ENCODE measurements at places on chromosomes 2 and 18.

DNA sequence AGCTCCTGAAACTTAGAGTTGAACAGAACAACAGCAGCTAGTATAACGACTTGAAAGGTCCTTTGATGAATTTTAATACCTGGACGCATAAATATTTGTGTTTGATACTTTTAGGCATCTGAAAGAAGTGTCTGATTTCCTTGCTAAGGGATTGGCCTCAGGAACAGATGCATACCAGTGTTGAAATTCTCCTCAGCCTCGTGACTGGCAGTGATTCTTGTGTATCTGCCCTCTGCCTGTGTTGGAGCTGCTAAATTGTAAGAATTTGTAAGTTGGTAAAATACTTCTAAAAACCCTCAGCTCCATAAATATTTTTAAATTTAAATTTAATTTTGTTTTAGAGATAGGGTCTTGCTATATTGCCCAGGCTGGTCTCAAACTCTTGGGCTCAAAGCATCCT lies 22.4 kb upstream of the SCYGR1 start:
- no peak for DNase-seq

DNA sequence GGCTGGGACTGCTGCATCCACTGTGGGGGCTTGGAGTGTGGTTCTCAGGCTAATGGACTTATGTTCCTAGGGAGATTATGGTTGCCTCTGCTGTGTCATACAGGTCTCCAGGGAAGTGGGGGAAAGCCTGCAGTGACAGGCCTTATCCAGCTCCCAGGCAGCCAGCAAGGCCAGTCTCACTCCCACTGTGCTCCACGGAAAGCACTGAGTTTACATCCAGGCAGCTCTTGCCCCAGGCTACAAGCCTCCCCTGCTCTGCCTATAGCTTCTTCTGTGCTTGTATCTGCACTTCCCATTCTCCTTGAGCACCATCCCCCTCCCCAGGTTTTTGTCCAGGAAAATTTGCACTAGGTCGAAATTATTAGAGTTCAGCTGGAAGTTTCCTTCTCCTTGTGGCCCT lies 231.9 kb downstream of the ZRANB3 start:
- DNase-seq = no peak

DNA sequence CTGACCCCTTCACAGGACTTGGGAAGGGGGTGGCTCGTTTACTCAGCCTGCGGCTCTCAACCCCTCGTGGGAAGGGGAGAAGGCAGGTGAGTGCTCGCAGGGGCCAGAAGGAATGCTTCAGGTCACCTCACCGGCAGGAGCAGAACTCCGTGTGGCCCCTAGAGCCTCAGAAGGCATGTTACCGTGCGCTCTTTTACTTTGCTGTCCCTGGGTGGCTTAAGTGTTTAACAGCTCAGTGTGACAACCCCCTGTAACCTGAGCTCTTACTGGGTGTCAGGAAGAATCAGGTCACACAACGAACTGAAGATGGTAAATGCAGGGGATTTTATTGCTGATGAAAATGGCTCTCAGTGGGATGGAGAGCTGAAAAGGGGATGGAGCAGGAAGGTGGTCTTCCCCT lies 1235.4 kb downstream of the LRP1B start:
- DNase-seq = no peak

DNA sequence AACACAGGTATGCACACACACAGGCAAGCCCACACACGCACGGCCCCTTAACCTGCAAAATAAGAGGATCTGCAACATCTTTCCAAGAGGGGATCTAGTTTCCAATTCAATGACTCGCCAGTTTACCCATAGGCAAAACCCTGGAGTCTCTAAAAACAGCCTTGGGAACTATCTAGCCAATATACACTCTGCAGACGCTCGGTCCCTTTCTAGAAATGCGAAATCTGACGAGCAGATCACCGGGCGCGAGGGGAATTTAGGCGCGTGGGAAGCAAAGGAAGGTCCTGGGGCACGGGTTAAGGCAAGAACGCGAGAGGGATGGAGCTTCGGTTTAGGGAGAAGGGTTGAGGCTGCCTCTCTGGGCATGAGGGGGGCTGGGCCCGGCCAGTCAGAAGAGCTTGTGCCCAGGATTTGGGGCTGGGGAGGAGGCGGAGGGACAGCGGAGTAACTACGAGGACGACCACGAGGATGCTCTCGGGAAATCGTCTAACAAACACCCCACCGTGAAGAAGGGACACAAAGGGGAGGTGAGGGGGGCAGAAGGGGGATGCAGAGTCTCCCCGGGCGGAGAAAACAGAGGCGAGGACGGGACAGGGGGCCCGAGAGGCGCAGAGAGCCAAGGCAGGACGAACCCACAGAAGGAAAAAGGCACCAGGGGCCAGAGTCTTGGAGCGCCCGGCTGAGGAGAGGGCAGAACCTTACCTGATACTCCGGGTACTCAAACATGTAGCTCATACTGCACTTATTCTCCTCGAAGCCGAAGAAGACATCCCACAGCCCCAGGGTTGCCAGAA lies 542 bp downstream of the PGAP1 start:
- DNase-seq = no peak

DNA sequence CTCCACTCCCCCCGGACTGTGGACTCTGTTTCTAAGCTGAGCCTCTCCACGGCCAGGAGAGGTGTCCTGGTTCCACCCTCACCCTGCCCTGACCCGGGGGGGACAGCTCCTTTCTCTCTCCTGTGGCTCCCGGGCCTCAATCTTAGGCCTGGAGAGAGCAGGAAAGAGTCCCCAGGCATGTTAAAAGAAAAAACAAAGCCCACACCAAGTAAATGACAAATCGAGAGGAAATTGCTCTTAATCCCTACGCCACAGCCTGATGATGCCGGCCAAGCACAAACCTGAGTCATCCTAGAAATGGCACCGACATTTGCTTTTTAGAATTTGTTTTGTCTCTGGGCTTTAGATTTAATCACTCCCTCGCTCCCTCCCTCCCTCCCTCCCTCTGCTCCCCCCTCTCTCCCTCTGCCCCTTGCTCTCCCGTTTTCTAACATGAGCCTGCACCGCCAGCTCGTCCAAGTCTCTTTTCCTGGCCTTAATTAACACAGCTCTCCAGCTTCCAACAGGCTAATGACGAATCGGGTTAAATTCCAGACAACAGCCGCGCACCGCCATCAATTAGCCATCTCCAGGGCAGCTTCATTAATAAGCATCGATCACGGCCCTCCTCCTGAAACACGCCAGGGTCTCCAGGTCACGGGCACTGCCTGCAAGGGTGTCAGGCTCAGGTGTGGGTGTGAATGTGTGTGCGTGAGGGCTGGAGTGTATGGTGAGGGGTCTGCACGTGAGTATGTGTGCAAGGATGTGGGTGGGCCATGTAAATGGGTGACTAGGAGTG lies 230.8 kb downstream of the CELF4 start:
- no peak for DNase-seq

- DNase-seq = no peak
Measured at GRCh38 chr2:11281186-11281585, 63.2 kb downstream of the ROCK2 start.

DNA sequence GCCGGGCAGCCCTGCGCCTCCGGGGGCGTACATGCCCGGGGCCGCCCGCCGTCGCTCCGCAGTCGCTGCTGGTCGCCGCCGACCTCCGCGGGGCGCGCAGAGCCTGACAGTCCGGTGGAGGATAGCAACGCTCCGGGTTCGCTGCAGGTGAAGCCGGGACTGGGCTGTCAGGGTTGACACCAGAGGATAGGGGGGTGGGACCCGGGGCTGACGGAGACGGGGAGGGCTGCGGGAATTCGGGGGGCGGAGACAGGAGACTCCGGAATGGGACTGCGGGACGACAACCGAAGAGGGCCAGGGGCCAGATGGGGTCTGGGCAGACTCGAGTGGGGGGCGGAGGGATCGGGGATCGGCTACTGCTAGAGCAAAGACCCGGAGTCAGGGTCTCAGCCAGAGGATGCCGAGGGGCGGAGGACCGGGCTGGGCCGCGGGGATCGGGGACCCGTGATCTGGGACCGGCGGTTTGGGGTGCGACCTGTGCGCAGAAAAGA lies 403 bp downstream of the TMEM127 start:
- peak; percentile 17 for DNase-seq

GRCh38 chr2:215750763-215751162 lies 262.6 kb downstream of the MREG start:
- no peak for DNase-seq

DNA sequence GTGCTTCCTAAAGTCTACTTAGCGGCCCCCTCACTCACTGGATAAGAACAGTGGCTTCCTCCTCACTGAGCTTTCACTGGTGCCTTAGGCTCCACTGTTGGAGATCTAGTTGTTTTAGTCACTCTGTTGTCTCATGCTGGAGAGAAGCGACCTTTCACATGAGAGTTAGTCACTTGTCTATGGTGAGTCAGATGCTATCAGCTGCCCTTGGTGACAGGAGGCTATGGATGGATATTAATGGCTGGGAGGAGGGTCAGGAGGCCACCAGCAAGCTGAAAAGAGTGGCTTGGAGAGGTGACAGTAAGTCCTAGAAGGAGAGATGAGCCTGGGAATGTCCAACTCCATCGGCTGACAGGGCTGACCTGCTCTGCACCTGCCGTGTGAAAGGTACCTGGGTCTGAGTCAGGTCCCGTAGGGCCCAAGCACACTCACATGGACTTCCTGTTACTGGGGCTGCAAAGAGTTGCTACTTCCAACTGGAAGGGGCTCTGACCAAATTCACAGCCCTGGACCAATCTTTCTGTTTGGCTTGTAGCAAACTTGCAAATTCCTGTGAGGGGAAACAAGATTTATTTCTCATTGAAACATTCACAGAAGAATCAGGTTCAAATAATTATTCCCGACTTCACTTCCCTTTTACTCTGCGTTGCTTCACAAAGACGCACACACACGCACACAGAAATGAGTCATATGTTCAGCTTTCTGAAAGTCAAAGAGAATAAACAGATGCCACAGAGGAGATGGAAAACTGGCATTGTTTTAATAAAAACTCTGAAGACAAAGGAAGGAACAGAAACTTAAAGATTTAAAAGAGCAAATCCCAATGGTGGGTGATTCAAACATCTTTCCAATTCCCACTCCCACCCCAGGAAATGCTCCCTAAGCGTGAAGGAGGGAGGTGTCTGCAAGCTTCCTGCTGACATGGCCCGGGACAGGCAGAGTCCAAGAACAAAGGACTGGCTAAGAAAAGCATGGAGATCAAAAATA lies 203.5 kb upstream of the TWIST2 start:
- DNase-seq = no peak

- DNase-seq = no peak
Measured at GRCh38 chr2:88692187-88692586, 714 bp downstream of the RPIA start.

- DNase-seq = no peak
Measured at GRCh38 chr18:44423814-44424644, 256.7 kb upstream of the SETBP1 start.

- no peak for DNase-seq
Measured at GRCh38 chr2:169897834-169898233, 70.6 kb downstream of the UBR3 start.

- DNase-seq = no peak
Measured at GRCh38 chr2:129056309-129056958, 737.8 kb upstream of the HS6ST1 start.

DNA sequence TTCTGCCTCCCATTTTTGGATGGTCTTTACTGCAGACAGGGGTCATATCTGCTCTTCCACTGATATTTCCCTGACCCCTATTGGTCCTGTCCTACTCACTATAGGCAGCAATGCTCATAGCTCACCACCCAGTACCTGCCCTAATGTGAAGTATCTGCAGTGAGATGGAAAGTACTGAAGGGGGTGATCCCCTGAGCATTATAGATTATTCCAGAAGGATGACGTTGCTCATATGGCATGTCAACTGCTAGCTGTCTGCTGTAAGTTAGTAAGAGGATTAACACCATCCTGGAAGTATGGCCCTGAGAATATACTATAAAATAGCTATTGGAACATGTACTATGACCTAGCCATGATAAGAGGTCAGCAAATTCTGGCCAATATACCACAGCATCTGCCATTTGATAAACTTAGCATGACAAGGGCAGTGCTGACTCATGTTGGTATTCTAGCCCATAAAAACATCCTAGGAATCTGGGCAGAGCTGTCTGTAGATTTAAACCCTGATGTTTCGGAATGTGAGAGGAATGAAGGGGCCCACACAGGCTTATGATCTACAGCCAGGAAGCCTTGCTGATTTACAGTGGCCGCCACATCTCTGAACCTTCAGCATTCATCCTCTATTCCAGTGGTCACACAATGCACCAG lies 451.4 kb downstream of the TNS1 start:
- DNase-seq = no peak

- no peak for DNase-seq
Measured at GRCh38 chr18:10450986-10451385, 3.4 kb upstream of the APCDD1 start.

- DNase-seq = no peak
Measured at GRCh38 chr2:151337643-151338042, 19.7 kb upstream of the TNFAIP6 start.

GRCh38 chr2:18104595-18105224 lies 226.2 kb downstream of the KCNS3 start:
- DNase-seq = no peak

GRCh38 chr18:63603772-63604171 lies 16.6 kb downstream of the SERPINB13 start:
- no peak for DNase-seq

DNA sequence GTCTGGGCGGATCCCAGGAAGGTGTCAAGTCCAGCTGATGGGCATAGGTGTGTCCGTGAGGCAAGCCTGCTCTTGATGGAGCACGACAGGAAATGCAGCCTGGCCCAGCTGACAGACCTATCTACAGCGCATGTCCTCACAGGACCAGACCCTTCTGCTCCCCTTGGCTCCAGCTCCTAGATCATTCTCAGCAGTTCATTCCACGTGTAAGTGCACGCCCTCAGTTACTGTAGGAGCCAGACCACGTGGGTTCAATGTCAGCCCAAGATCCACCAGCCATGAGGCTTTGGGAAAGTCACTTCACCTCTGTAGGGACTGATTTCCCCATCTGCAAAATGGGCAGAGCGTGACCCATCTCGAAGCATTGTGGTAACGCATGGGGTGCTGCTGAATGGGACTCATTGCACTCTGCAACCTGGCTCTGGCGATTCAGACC lies 47.8 kb downstream of the TMEM17 start:
- no peak for DNase-seq

DNA sequence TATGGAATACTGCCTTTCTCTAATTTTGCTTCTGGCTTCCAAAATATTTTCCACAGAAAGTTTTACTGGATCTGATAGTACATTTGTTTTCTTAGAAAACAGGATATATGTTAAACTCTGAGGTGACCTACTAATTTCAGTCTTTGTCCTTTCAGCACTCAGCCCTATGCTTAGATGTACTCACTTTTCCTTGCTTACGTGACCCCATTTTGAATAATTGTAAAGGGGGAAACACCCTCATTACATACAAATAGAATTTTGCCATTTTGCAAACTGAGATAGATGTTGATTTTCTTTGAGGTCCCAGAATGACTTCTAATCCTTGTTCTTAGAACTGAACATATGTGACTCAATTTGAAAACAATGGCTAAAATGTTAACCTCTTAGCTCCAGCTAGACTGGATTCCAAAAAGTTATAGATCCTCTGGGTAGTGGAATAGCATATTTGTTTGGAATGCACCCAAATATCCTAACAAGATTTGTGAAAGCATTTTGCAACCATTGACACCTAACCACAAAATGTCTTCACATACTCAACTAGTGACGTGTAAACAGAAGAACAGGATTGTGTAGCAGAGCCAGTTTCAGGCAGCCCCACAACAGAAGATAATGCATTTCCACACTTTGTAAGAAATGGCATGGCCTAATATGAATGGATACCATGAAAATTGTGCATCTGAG lies 44.8 kb upstream of the EHBP1 start:
- DNase-seq = no peak

GRCh38 chr2:96267159-96267971 lies 1.3 kb downstream of the CIAO1 start:
- no peak for DNase-seq
